ENCODE measurements at places on chromosomes 7 and 10.

- DNase-seq = no peak
Observed at GRCh38 chr7:72099784-72100183, 312.4 kb downstream of the CALN1 start.

- no peak for DNase-seq
Observed at GRCh38 chr10:9823268-9823930, 1194.3 kb upstream of the CELF2 start.

GRCh38 chr7:77351539-77352004 lies 64.6 kb downstream of the GSAP start:
- DNase-seq = peak; percentile 29

GRCh38 chr10:61780732-61781131 lies 118.0 kb downstream of the CABCOCO1 start:
- no peak for DNase-seq

- DNase-seq = no peak
Observed at GRCh38 chr7:19783541-19783940, 10.1 kb upstream of the TMEM196 start.

- DNase-seq = no peak
Observed at GRCh38 chr10:6702030-6702429, 122.0 kb upstream of the PRKCQ start.

Measured in activated CD8-positive, alpha-beta memory T cell treated with anti-CD3 and anti-CD28 coated beads, Interleukin-2, amount 50 U/mL, for 4 hours (primary cell).